ENCODE measurements at places on chromosomes 7 and 10. TPM values are rescaled to one million over a fixed set of nuclear protein-coding genes. Genes with fewer than 3 reads are reported as not detected.

SYCE1 gene
- total RNA-seq, result not detected

TRDMT1 gene
- total RNA-seq, result 6.4 TPM

NEUROD6 gene
- not detected for total RNA-seq

EN2 gene
- total RNA-seq, result not detected

ZNF138 gene
- total RNA-seq, result 3.3 TPM

CCL24 gene
- total RNA-seq, result 0.94 TPM

RGR gene
- total RNA-seq, result not detected

ERV3-1 gene
- total RNA-seq, result 12.4 TPM

SPDYE18 gene
- not detected for total RNA-seq

ZNF239 gene
- total RNA-seq, result 5.5 TPM

NYAP1 gene
- total RNA-seq, result 0.94 TPM
